Glutamatergic neuron (in vitro differentiated cells): ENCODE measurements at places on chromosomes 12 and 14. TPM values are rescaled to one million over a fixed set of nuclear protein-coding genes. Genes with fewer than 3 reads are reported as not detected.

DNA sequence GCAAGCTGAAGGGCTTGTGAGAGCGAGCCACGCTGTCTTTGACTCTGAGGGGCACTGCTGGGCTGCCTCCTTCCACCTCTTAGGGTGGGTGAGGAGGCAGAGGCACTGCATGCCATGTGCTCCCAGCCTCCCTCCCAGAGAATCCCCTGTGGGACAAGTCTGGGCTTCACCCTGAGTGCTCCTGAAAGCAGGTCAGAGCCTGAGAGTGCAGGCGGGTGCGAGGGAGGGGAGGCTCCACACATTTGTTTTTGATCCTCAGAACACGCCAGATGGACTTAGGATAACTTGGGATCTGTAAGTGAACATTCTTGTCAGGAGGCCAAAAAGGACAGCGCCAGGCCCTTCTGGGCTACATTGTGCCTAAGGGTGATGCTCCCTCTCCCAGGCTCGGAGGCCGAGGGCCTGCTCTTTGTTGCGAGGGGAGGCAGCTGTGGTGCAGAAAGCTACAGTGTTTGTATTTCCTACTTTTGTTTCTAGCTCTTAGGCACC is 155.4 kb downstream of the TMX1 start:
- peak overlapping the region; percentile 95 for H3K27ac ChIP-seq
- peaks cover 37% of the 10 kb centered on the region for H3K4me1 ChIP-seq
- peak; percentile 66 for DNase-seq
- H3K27me3 ChIP-seq, result peaks cover 5% of the 10 kb centered on the region
- peak overlapping the region; percentile 67 for H3K4me3 ChIP-seq
- no peaks in the 10 kb centered on the region for H3K36me3 ChIP-seq

PPP1R36 gene
- total RNA-seq, result 2.4 TPM

GRCh38 chr12:9039397-9039977 is 50.1 kb downstream of the KLRG1 start:
- no peak overlapping the region for H3K4me3 ChIP-seq
- peaks cover 7% of the 10 kb centered on the region for H3K4me1 ChIP-seq
- no peaks in the 10 kb centered on the region for H3K36me3 ChIP-seq
- no peak for DNase-seq
- H3K27me3 ChIP-seq, result no peaks in the 10 kb centered on the region
- H3K27ac ChIP-seq, result no peak overlapping the region

DNA sequence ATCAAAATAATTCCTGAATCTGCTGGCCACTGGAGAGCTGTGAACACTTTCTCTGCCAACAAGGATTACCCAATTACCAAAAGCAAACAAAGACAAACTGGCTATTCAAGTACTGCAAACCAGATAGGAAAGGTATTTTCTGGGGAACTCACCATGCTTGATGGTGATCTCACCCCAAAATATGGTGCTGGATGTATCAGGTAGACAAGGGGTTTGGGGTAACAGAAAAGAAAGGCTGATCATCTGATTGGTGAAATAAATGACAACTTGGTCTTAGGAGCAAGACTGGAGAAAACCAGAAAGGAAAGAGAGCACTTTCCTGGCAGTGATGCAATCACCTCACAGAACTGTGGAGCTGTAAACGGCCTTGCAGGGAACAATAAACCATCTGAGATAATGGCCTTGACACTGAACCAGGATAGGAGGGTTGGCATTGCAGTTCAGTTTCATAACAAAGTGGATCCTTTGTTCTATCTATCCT is 31.0 kb upstream of the NPFF start:
- H3K4me3 ChIP-seq, result no peak overlapping the region
- no peaks in the 10 kb centered on the region for H3K4me1 ChIP-seq
- DNase-seq, result no peak
- no peaks in the 10 kb centered on the region for H3K27me3 ChIP-seq
- no peaks in the 10 kb centered on the region for H3K36me3 ChIP-seq

DNA sequence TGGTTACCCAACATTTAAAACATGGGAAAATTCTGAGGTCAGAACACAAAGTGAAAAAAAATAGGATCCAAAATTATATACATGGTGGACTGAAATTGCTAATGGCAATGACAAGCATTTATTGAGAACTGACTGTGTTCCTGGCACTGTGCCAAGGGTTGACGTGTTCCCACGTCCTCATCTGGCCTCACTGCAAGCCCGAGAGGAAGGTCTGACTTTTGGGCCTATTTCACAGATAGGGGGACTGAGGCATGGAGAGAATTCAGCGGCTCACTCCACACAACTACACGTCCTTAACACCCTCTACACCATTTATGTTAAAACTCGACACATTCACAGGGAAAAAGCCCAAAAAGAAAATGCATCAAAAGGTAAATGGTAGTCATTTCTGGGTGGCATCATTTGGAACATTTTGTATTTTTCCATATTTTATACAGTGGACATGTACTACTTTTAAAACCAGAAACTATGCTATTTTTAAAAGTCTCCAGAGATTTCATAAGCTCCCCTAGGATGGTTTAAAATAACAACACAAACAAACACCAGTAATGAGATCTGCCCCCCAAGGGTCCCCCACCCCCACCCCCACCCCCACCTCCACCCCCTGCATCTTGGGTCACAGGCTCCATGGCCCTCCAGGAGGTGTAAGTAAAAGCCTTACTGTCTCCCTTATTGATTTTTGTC is 27.7 kb downstream of the CLMN start:
- H3K4me1 ChIP-seq, result peaks cover 11% of the 10 kb centered on the region
- DNase-seq, result no peak
- no peak overlapping the region for H3K4me3 ChIP-seq
- no peak overlapping the region for H3K27ac ChIP-seq
- peaks cover 5% of the 10 kb centered on the region for H3K27me3 ChIP-seq
- H3K36me3 ChIP-seq, result peaks cover 20% of the 10 kb centered on the region
